ENCODE measurements at places on chromosomes 3 and 15. TPM values are rescaled to one million over a fixed set of nuclear protein-coding genes. Genes with fewer than 3 reads are reported as not detected.

DNA sequence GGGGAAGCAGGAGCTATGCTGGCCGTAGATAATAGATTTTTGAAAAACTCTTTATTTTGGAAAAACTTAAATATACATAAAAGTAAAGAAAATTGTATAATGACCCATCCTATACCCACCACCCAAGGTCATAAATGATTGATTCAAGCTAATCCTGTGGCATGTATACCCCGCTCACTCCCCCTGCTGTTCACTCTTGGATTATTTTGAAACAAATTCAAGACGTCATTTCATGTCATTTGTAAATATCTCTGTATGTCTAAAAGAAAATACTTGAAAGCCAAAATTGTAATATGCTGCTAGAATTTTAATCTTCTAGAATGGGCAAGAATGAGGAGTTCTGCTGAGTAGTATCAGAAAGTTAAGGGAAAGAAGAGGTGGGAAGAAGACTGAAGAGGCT, 241.7 kb downstream of the FEZF2 start:
- no peaks in the 10 kb centered on the region for H3K27me3 ChIP-seq
- no peak overlapping the region for H3K27ac ChIP-seq
- peaks cover 45% of the 10 kb centered on the region for H3K4me1 ChIP-seq
- DNase-seq: no peak
- peaks cover 18% of the 10 kb centered on the region for H3K36me3 ChIP-seq

The KLF15 gene
- total RNA-seq: 7.9 TPM

The PATL2 gene
- total RNA-seq: 1.0 TPM

DNA sequence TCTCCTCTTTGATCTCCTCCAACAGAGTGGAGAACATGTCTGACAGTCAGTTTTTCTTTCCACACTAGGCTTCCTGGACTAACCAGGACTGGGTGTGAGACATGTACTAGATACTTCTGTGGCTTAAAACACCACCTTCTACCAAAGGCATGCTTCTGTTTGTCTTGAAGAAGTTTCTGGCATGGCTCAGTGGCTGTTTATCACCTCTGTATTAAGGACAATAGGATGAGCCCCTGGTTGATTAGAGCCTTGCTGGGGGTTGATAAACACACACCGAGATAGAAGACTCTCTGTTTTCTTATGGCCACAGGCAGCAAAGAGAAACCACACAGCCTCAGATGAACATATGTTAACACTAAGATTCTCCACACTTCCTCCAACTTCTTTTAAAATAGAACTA, 40.5 kb downstream of the SV2B start:
- no peak for DNase-seq
- no peak overlapping the region for H3K4me3 ChIP-seq
- no peak overlapping the region for H3K27ac ChIP-seq
- H3K27me3 ChIP-seq: peaks cover 39% of the 10 kb centered on the region
- no peaks in the 10 kb centered on the region for H3K4me1 ChIP-seq

DNA sequence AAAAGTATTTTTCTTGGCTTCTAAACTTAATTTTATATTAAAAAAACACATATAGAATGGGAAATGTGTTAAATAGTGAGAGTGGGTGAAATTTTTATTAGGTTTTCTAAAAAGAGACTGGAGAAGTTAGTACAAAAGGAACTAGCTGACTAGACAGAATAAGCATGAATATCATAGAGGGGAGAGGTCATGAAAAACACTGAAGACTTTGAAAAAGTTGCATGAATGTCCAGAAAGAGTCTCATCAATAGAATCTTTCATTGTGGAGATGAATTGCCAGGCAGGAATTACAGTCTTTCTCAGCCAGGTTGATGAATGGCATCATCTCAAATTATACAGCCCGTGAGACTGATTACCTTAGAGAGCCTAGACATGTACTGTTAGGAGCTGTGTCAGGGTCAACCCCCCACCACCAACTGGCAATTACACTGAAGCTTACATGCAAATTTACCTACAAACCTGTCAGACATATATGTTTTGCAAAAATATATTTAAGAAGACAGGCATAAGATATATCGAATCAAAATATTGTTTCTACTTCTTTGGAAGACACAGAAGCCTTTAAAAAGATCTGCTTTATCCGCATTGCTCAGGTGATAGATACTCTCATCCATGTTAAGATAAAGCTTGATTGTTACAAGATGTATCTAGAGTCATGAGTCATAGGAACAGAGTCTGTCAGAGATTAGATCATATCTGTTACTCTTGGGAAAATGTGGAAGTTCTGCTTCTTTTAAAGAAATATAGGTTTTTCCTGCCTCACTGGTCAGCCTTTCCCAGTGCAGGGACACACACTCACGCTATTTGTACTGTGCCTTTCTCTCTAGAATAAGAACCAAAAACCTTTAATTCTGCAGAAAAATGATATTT, 34.8 kb upstream of the PFN2 start:
- H3K36me3 ChIP-seq: no peaks in the 10 kb centered on the region
- no peaks in the 10 kb centered on the region for H3K27me3 ChIP-seq
- DNase-seq: no peak
- H3K4me3 ChIP-seq: no peak overlapping the region

The MST1 gene
- total RNA-seq: 25.7 TPM

GRCh38 chr15:74208901-74209559, 6.4 kb upstream of the STRA6 start:
- DNase-seq: peak; percentile 81
- peak overlapping the region; percentile 68 for H3K27ac ChIP-seq
- peaks cover 84% of the 10 kb centered on the region for H3K4me1 ChIP-seq
- H3K27me3 ChIP-seq: no peaks in the 10 kb centered on the region
- H3K36me3 ChIP-seq: peaks cover 8% of the 10 kb centered on the region
- H3K4me3 ChIP-seq: peak overlapping the region; percentile 72

DNA sequence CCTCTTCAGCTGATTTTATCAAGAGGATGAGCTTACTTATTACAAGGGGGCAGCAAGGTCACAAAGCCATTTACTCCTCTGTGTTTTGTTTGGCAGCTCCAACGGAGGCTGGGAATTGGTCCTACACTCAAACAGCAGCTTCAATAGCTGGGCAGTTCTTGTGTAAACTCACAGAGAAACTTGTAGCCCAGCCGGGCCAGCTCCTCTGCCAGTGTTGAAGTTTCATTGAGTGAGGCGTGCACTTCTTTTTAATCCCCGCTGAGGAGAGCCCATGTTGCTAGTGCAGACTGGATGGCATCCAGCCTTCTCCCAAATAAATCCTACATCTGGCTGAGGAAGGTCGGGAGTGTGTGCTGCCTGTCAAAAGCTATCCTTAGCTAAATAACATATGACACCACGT, 59.5 kb downstream of the BFSP2 start:
- H3K36me3 ChIP-seq: no peaks in the 10 kb centered on the region
- DNase-seq: no peak
- H3K27me3 ChIP-seq: no peaks in the 10 kb centered on the region
- no peak overlapping the region for H3K27ac ChIP-seq
- peaks cover 35% of the 10 kb centered on the region for H3K4me1 ChIP-seq
- H3K4me3 ChIP-seq: no peak overlapping the region

DNA sequence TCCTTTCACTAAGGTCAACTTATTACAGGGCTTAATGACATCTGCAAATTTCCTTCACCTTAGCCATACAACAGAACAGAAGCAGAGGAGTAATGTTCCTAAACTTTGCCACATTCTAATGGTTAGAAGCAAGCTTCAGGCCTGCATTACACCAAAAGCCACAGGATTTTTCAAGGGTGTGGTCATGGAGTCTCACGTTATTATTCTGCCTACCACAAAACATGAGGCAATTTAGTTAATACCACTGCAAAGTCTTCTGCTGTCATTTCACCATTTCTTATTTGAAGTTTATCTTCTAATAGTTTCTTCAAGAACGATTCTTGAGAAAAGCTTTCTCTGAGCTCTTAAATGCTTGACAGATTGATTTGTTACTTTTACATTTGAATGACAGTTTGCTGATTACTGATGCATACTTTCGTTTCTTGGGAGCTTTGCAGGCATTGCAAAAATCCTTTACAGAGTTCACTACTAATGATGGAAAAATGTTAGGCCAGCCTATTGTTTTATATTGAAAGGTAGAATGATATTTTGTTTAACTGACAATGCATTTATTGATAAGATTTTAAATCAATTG, 1257.1 kb downstream of the NSUN3 start:
- H3K36me3 ChIP-seq: no peaks in the 10 kb centered on the region
- H3K27me3 ChIP-seq: no peaks in the 10 kb centered on the region
- no peak overlapping the region for H3K4me3 ChIP-seq
- no peaks in the 10 kb centered on the region for H3K4me1 ChIP-seq
- no peak for DNase-seq

The MOBP gene
- total RNA-seq: not detected

DNA sequence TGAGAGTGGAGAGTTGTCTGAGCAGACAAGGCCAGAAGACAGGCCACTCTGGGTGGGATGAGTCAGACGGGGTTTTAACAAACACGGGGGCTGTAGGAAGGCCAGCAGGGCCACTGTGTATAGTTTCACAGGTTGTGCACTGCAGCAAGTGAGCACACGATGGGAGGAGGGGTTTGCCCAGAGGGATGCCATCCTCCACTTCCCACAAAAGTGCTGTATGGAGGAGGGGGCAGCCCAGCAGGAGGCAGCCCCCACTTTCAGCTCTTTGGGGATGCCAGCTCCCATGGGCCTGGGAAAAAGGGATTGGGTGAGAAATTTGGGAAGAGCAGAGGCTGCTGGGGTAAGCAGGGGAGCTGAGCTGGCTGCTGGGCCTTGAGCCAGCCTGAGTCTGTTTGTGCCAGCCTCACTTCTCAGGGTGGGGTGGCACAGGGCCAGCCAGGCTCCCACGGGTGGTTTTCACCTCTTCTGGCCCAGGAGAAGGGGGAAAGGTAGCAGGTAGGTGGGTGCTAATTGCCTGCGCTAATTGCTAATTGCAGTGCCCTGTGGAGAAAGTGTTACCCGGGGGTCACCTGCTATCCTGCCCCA, 6.7 kb downstream of the ZBTB47 start:
- peaks cover 3% of the 10 kb centered on the region for H3K4me1 ChIP-seq
- H3K36me3 ChIP-seq: peaks cover 5% of the 10 kb centered on the region
- no peak for DNase-seq
- H3K4me3 ChIP-seq: no peak overlapping the region

DNA sequence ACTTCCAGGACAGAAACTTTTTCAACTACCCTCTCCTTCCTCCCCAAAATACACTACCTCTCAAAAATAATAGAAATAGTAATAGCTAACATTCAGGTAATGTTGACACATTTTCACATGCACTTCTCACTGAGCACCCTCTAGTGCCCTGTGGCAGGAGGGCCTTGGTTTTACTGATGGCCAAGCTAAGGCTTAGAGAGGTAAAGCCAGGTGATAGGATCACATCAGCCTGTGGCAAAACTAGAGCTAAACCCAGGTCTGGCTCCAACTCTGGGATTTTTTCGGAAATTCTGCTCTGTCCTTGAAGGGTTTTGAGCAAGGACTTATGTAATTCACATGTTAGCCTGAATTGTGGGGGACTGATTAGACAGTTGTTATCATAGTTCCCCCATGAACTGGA, 922 bp upstream of the TAMM41 start:
- peak overlapping the region; percentile 98 for H3K4me3 ChIP-seq
- peaks cover 19% of the 10 kb centered on the region for H3K27me3 ChIP-seq
- no peak overlapping the region for H3K27ac ChIP-seq
- DNase-seq: no peak
- H3K4me1 ChIP-seq: peaks cover 30% of the 10 kb centered on the region

DNA sequence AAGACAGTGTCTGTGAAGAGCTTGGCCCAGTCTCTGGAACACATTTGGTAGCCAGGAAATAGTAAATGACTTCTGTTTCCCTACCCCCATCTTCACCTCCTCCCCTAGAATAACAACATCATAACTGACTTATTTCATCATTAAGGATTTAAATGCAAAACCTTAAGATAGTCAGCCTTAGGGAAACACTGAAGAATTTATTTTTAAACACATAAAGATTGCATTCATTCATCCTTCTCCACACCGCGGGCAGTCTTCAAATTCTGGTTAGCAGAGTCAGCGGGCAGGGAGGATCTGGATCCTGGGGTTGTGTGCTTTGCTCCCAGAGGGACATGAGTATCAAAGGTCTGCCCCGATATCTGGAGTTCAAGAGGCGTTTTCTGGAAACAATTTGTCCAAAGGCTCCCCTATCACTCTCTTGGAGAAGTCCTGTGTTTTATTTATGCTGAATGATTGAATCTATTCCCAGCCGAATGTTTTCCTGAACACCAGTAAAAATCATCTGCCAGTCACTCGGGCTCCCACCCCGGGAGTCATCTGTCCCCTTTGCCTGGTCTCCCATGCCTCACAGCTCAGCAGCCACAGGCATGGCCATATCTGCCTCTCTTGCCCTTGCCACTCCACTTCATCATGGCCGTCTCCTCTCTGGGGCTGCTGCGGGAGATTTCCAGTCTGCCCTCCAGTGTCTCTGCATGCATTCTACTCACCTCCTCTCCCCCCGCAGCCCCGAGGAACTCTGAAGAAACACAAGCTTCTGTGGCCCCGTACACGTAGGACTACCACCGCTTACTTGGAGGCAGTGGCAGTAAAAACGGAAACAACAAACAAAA, 234.7 kb upstream of the CTDSPL start:
- H3K4me1 ChIP-seq: peaks cover 47% of the 10 kb centered on the region
- peaks cover 13% of the 10 kb centered on the region for H3K36me3 ChIP-seq
- H3K4me3 ChIP-seq: peak overlapping the region; percentile 29
- H3K27ac ChIP-seq: no peak overlapping the region

DNA sequence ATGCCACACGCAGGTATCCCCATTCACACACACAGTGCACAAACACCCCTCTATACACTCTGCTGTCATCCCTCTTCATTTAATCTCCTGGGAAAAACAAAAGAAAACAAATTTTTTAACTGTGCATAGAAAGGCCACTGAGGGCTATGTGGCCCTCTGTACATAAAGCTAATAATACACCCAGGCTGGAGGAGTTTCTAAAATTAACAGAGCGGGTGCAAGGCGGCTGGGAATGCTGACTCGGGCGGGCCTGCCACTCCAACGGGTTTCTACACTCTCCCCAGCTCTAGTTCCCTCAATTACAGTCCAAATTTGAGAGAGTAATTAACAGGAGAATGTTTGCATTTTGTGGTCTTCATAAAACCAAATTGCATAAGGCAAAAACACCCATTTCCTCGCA, 23.1 kb downstream of the HCN4 start:
- H3K36me3 ChIP-seq: no peaks in the 10 kb centered on the region
- H3K4me3 ChIP-seq: no peak overlapping the region
- peaks cover 7% of the 10 kb centered on the region for H3K27me3 ChIP-seq
- no peaks in the 10 kb centered on the region for H3K4me1 ChIP-seq
- no peak for DNase-seq

DNA sequence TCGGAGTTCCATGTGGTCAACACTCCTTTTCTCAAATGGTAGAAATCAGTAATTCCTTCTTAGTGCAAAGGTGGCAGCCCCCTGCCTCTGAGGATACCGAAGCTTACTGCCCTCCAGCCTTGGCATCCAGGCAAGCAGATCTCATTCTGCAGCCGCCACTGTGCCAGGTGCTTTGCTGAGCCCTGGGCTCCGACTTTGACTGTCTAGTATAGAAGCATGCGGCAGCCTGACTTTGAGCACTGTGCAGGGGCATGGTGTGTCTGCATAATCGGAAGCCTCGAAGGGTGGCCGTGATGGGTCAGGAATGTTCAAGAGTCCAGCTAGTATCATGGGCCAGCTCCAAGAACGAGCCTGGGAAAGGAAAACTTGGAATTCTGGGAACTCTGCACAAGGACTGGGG, 39.7 kb downstream of the ABTB1 start:
- no peak overlapping the region for H3K4me3 ChIP-seq
- H3K27ac ChIP-seq: no peak overlapping the region
- no peak for DNase-seq
- H3K4me1 ChIP-seq: peaks cover 28% of the 10 kb centered on the region

The FBXW12 gene
- not detected for total RNA-seq

- peaks cover 9% of the 10 kb centered on the region for H3K27me3 ChIP-seq
- no peak for DNase-seq
- H3K27ac ChIP-seq: no peak overlapping the region
- H3K4me1 ChIP-seq: peaks cover 4% of the 10 kb centered on the region
These were observed 37.8 kb upstream of the CTXND1 start for GRCh38 chr15:80289528-80290495.

Data from type B pancreatic cell (in vitro differentiated cells).